ENCODE measurements at places on chromosomes 3 and 15.

DNA sequence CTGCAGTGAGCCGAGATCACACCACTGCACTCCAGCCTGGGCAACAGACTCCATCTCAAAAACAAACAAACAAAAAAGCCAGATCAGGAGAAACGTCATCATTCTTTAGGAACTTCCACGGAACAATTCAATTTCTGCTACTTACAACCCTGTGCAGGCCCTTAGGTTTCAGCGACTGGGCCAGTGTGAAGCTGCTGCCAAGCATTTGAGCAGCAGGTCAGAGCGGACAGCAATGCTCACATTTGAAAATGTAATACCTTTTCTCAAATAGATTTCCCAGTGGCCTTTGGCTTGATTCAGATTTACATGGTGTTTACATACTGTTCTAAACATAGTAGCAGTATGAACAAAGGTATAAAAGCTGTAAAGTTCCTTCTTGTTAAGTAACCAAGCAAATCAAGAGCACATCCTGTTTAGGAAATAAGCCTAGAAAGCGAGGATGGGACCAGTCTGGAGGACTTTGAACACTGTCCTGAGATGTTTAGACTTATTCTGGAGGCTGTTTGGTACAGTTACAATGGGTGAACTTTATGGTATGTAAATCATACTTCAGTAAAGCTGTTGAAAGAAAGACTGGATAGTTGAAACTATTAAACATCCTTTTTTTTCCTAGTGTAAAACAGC, 141.2 kb downstream of the HCN4 start:
- no peak overlapping the region for H3K4me3 ChIP-seq
- no peaks in the 10 kb centered on the region for H3K27me3 ChIP-seq
- H3K36me3 ChIP-seq: no peaks in the 10 kb centered on the region
- DNase-seq: no peak

GRCh38 chr15:72820278-72820677, 36.7 kb upstream of the ADPGK start:
- no peaks in the 10 kb centered on the region for H3K4me1 ChIP-seq
- no peaks in the 10 kb centered on the region for H3K27me3 ChIP-seq
- DNase-seq: no peak
- H3K27ac ChIP-seq: no peak overlapping the region
- no peak overlapping the region for H3K4me3 ChIP-seq

- H3K36me3 ChIP-seq: no peaks in the 10 kb centered on the region
- no peaks in the 10 kb centered on the region for H3K27me3 ChIP-seq
- H3K4me3 ChIP-seq: no peak overlapping the region
These were observed 1398.0 kb upstream of the ALCAM start for GRCh38 chr3:103968751-103969150.

- peaks cover 15% of the 10 kb centered on the region for H3K4me1 ChIP-seq
- H3K27me3 ChIP-seq: peaks cover 20% of the 10 kb centered on the region
- H3K4me3 ChIP-seq: peak overlapping the region; percentile 78
These were observed 1.5 kb downstream of the IGF2BP2 start for GRCh38 chr3:185823078-185824044.

DNA sequence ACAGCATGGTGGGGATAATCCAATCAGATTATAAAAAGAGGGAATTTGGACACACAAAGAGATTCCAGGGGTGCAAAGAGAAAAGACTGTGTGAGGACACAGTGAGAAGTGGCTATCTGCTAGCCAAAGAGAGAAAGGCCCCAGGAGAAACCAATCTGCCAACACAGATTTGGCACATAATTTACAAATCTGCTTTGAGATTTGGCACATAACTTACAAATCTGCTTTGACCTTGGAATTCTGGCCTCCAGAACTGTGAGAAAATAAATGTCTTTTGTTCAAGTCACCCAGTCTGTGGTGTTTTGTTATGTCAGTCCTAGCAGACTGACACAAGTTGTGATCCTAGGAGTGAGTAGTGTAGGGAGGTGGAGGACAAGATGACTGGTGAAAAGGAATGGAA, 3.5 kb upstream of the TM4SF18 start:
- no peaks in the 10 kb centered on the region for H3K36me3 ChIP-seq
- peak overlapping the region; percentile 37 for H3K27ac ChIP-seq
- H3K27me3 ChIP-seq: no peaks in the 10 kb centered on the region

DNA sequence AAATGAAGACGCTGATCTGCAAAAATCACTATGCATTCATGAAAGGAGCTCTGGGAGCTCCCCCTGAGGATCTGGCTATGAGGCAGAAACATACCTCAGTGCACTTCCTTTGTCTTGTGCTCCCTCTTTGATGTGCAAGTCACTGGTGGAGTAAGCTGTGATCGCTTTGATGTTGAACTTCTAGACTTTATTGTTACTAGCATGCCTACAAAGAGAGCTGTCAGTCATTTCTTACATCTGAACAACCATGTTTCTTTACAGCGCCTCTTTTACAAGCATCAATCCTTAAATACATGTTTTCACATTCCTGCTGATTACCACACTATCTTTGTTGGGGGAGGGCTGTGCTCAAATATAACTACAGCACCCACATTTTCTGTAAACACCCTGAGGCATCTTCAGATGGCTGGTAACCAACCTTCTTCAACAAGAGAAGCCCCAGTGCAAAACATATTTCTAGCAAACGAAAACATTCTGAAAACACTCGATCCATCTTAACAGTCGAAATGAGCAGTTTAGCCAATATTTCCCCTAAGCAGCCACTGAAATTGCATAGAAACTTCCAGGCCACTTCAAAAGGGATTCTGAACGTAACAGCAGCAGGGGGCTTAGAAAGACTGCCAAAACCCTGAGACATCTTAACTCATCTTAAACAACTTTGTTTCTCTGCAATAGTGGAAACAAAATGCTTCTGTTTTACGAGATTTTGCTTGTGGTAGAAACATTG, 101.9 kb upstream of the ICE2 start:
- no peak overlapping the region for H3K27ac ChIP-seq
- DNase-seq: no peak
- H3K4me3 ChIP-seq: no peak overlapping the region
- H3K27me3 ChIP-seq: no peaks in the 10 kb centered on the region
- peaks cover 7% of the 10 kb centered on the region for H3K4me1 ChIP-seq

DNA sequence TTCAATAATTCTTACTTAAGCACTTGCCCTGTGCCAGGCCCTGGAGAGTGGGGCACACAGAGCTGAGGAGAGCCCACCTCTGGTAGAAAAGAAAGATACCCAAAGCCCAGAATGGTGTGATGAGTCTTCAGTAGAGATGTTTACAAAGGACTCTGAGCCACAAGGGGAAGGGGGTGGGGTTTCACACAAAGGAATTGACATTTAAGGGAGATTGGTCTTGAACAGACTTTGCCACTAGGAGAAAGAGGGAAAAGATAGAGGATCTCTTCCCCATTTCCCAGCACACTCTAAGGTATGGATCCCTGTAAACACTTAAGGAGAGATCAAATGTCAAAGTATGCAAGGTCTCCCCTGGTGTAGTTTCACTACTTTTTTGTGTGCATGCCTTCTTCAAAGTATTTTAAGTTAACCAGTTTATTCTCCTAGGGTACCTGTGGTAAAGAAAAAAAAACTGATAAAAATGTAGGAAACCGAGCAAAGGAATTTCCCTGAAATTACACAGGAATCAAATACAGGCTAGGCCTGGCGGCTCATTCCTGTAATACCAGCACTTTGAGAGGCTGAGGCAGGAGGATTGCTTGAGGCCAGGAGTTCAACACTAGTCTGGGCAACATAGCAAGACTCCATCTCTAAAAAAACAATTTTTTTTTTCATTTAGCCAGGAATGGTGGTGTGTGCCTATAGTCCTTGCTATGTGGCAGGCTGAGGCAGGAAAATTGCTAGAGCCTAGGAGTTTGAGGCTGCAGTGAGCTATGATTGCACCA, 117.6 kb upstream of the SKOR1 start:
- no peaks in the 10 kb centered on the region for H3K27me3 ChIP-seq
- H3K4me1 ChIP-seq: no peaks in the 10 kb centered on the region
- no peak for DNase-seq
- no peak overlapping the region for H3K27ac ChIP-seq

DNA sequence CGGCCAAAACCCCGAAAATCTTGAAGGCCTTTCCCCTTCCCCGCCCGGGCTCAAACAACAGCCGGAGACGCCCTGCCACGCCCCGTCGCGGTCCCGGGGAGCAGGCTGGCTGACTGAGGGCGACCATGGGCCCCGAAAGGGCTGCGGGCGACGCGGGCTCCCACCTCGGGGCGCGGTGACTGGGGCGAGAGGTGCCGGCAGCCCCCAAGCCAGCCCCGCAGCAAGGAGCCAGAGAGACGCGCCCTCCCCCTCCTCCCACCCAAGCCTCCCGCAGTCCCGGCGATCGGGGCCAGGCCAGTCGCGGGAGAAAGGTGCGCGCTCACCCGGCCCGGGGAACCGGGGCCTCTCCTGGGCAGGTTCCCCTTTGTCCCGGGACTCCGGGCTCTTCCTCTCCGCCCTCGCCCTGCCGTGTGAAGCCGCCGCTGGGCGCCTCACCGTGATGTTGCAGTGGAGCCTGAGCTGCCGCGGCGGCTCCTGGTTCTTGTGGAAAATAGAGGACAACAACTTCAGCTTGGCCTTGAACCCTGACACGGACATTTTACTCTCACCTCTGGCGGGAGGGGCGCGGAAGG, 30.6 kb upstream of the ZSCAN2 start:
- peaks cover 11% of the 10 kb centered on the region for H3K4me1 ChIP-seq
- H3K36me3 ChIP-seq: no peaks in the 10 kb centered on the region
- peak overlapping the region; percentile 98 for H3K4me3 ChIP-seq
- peak overlapping the region; percentile 97 for H3K27ac ChIP-seq

DNA sequence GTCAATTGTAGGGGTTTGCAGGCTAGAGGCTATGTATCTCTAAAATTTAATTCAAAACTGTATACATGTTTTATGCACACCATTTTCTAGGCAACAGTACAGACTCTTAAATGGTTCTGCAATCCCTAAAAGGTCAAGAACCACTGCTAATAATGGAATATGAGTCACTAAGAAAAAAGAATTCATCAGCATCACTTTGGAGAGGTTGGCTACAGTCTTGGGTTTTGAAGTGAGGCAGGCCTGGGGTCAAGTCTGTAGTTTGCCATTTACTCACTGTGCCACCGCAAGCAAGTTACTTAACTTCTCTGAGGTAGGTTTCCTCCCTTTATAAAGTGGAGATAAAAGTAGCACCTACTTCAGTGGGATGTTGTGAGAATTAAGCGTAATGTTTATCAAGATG, 33.7 kb downstream of the THRB start:
- H3K27me3 ChIP-seq: no peaks in the 10 kb centered on the region
- H3K4me3 ChIP-seq: no peak overlapping the region
- no peak for DNase-seq
- H3K4me1 ChIP-seq: peaks cover 14% of the 10 kb centered on the region
- no peaks in the 10 kb centered on the region for H3K36me3 ChIP-seq
- H3K27ac ChIP-seq: peak overlapping the region; percentile 48

DNA sequence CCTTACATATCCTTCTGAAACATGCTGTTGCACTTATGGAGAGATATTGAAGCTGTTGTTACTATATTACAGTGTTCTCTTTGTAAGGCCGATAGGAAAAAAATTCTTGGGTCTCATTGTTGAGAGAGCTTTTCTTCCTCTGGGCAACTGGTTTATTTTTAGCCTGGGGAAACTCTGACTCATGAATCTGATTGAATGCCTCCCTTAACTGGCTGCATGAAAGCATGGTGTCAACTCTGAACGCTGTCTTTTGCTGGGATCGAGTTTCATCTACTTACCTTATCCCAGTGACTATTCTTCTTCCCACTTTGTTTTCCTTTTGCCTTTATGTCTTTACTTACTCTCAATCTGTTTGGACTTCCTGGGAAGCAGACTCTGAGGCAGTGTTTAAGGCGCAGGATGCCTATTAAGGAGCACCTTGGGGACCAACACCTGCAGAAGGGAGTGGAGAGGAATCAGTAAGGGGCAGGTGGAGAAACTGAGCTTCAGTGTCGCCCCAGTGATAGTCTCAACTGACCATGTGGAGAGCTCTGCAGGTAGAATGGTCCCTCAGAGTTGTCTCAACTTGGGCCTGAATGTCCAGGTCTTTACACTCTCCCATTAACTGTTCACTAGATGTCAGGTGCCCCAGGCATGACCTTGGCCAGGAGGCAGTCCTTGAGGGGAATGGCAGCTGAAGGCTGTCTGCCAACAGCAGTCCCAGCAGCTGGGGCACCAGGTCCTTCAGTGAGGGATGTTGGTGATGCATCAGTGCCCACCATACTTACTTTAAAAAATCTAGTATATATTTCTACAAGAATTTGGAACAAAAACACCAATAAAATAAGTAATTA, 88.9 kb upstream of the CCNL1 start:
- no peak overlapping the region for H3K4me3 ChIP-seq
- peaks cover 23% of the 10 kb centered on the region for H3K4me1 ChIP-seq
- no peaks in the 10 kb centered on the region for H3K36me3 ChIP-seq

DNA sequence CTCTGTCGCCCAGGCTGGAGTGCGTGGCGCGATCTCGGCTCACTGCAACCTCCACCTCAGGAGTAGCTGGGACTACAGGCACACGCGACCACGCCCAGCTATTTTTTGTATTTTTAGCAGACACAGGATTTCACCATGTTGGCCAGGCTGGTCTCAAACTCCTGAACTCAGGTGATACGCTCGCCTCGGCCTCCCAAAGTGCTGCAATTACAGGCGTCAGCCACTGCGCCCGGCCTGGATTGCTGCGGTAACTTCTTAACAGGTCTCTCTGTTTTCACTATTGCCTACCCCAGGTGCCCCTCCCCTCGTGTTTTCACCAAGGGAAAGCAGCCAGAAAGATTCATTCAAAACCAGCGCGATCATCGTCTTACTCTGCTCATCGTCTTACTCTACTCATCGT, 10.5 kb downstream of the ADAMTS7 start:
- no peak overlapping the region for H3K27ac ChIP-seq
- H3K27me3 ChIP-seq: no peaks in the 10 kb centered on the region
- no peak overlapping the region for H3K4me3 ChIP-seq
- H3K4me1 ChIP-seq: peaks cover 9% of the 10 kb centered on the region
- no peak for DNase-seq
- H3K36me3 ChIP-seq: no peaks in the 10 kb centered on the region

- H3K4me3 ChIP-seq: no peak overlapping the region
- H3K4me1 ChIP-seq: peaks cover 50% of the 10 kb centered on the region
- H3K27ac ChIP-seq: no peak overlapping the region
- H3K36me3 ChIP-seq: no peaks in the 10 kb centered on the region
- no peak for DNase-seq
- no peaks in the 10 kb centered on the region for H3K27me3 ChIP-seq
These were observed 327.8 kb upstream of the C2CD4B start for GRCh38 chr15:62492900-62493299.
